Endothelial cell (in vitro differentiated cells): ENCODE measurements at places on chromosomes 2 and 18. TPM values are rescaled to one million over a fixed set of nuclear protein-coding genes. Genes with fewer than 3 reads are reported as not detected.

DNA sequence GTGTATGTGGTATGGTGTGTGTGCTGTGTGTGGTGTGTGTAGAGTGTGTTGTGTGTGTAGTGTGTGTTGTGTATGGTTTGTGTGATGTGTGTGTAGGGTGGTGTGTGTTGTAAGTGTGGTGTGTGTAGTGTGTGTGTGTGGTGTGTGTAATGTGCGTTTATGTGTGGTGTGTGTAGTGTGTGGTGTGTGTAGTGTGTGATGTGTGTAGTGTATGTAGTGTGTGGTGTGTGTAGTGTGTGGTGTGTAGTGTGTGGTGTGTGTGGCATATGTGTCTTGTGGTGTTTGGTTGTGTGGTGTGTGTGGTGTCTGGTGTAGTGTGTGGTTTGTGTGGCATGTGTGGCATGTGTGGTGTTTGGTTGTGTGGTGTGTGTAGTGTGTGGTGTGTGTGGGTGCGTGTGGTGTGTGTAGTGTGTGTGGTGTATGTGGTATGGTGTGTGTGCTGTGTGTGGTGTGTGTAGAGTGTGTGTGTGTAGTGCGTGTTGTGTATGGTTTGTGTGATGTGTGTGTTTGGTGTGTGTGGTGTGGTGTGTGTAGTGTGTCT lies 4.0 kb upstream of the RTP5 start:
- peak overlapping the region; percentile 25 for H3K27ac ChIP-seq
- peaks cover 15% of the 10 kb centered on the region for H3K27me3 ChIP-seq
- H3K4me1 ChIP-seq, result peaks cover 11% of the 10 kb centered on the region

Gene GPR45
- total RNA-seq, result 0.21 TPM

GRCh38 chr2:52395912-52396311 lies 1364.0 kb upstream of the NRXN1 start:
- H3K27me3 ChIP-seq, result no peaks in the 10 kb centered on the region
- no peak for DNase-seq
- H3K27ac ChIP-seq, result no peak overlapping the region
- no peaks in the 10 kb centered on the region for H3K36me3 ChIP-seq
- no peaks in the 10 kb centered on the region for H3K4me1 ChIP-seq

DNA sequence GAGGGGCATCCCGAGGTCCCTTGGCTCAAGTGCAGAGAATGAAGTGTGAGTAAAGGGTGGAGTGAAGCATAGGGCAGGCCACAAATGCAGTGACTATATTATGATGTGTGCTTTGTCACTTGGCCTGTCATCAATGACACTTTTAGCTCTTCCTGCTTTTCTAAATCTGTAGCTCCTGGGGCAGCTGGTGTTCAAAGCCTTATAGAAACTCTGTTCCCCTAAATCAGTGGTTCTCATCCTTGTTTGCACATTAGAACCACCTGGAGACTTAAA lies 135.6 kb upstream of the LGALSL start:
- no peak overlapping the region for H3K4me3 ChIP-seq
- peaks cover 7% of the 10 kb centered on the region for H3K4me1 ChIP-seq
- peaks cover 3% of the 10 kb centered on the region for H3K27me3 ChIP-seq
- no peak overlapping the region for H3K27ac ChIP-seq
- H3K36me3 ChIP-seq, result no peaks in the 10 kb centered on the region

Gene PLCL1
- total RNA-seq, result 13.6 TPM

DNA sequence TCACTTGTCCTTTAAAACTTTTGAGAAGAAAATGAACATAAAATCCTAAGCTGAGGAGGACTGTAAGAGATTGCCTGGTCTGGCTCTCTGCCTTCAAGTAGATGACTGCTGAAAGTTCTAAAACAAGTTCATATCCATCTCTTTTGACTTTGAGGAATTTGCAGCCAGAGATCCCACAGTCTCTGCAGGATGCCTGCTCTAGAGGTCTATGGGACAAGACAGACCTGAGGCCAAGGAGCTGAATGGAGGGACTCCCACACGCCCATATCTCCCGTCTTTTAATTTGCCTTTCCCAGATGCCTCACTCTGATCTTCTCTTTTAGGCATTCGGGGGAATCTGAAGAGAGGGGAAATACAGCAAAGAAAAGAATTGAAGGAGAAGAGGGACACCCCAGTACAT lies 255.9 kb upstream of the RASGRP3 start:
- H3K27me3 ChIP-seq, result no peaks in the 10 kb centered on the region
- H3K4me1 ChIP-seq, result peaks cover 40% of the 10 kb centered on the region
- no peak for DNase-seq
- H3K4me3 ChIP-seq, result no peak overlapping the region
- H3K27ac ChIP-seq, result peak overlapping the region; percentile 85

- H3K27me3 ChIP-seq, result peaks cover 24% of the 10 kb centered on the region
- DNase-seq, result no peak
- H3K4me3 ChIP-seq, result peak overlapping the region; percentile 17
- peaks cover 85% of the 10 kb centered on the region for H3K4me1 ChIP-seq
- peaks cover 28% of the 10 kb centered on the region for H3K36me3 ChIP-seq
These were observed 122.0 kb downstream of the SPTBN1 start for GRCh38 chr2:54577944-54578647.

Gene AQP12A
- total RNA-seq, result not detected

DNA sequence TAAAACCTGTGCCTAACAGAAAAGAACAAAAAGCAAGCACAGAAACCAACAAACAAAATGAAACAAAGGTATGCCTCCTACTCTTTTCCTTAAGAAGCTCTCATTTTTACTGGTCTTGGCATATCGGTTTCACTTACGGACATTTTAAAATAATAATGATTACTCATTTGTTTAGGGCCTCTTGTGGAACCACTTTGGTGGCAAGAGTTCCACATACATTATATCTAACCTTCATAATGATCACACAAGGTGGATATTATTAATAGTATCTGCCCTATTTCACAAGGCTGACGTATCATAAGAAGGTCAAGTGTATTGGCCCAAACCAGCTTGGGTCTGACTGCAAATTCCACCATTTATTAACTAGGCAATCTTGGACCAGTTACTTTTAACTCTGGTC lies 304.7 kb downstream of the TCF4 start:
- no peak overlapping the region for H3K4me3 ChIP-seq
- H3K36me3 ChIP-seq, result no peaks in the 10 kb centered on the region
- no peak for DNase-seq
- H3K27me3 ChIP-seq, result no peaks in the 10 kb centered on the region

Gene MOGAT1
- total RNA-seq, result 0.26 TPM

Gene TMEM247
- total RNA-seq, result not detected

GRCh38 chr18:500632-501405 lies at the start of gene COLEC12:
Gene COLEC12, minus strand, starts transcription at chr18:500701. Its CDS starts 187 bp downstream, at chr18:500514.
- peaks cover 40% of the 10 kb centered on the region for H3K4me1 ChIP-seq
- H3K27ac ChIP-seq, result peak within 1 kb of the TSS; percentile 36
- peak; percentile 61 for DNase-seq
- H3K4me3 ChIP-seq, result peak within 1 kb of the TSS; percentile 98

Gene HTR2B
- total RNA-seq, result 0.80 TPM
